Hindlimb muscle (tissue), 1 donor: ENCODE measurements at places on chromosomes 13 and 19.

DNA sequence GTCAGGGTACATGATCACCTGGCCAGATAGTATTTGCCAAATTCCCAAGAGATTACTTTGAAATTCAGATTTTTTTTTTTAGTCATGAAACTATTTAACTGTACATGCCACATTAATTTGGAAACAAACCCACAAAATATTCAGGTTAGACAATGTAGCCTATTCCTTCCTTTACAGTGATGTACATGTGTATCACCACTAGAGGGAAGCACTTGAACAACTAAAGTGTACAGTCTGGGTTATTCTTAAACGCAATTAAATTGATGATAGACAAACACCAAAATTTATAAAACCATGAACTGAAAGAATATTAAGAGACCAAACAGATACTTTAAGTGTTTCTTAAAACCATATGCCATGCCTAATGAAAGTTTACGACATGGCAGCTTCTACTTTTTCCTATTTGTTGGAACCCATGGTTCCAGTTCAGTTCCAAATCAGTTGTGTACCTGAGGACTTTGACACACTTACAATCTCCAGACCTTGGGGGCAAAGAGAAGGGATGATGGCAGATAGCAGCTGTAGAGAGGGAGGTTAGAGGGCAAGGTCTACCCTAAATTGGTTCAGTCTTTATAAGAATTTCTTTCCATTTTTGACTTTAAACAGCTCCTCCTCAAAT, 52.8 kb downstream of the TNFSF13B start:
- DNase-seq = peak; percentile 19

DNA sequence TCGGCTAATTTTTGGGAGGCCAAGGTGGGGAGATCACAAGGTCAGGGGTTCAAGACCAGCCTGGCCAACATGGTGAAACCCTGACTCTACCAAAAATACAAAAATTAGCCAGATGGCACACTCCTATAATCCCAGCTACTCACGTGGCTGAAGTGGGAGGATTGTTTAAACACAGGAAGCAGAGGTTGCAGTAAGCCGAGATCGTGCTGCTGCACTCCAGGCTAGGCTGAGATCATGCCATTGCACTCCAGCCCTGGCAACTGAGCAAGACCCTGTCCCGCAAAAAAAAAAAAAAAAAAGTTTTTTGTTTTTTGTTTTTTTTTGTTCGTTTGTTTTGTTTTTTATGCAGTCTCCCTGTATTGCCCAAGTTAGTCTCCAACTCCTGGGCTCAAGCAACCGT, 21.2 kb downstream of the MAST1 start:
- DNase-seq = no peak

- no peak for DNase-seq
These were observed 18.5 kb upstream of the IGLON5 start for GRCh38 chr19:51292971-51293370.

GRCh38 chr19:13984186-13984585, 21.9 kb downstream of the RFX1 start:
- no peak for DNase-seq

DNA sequence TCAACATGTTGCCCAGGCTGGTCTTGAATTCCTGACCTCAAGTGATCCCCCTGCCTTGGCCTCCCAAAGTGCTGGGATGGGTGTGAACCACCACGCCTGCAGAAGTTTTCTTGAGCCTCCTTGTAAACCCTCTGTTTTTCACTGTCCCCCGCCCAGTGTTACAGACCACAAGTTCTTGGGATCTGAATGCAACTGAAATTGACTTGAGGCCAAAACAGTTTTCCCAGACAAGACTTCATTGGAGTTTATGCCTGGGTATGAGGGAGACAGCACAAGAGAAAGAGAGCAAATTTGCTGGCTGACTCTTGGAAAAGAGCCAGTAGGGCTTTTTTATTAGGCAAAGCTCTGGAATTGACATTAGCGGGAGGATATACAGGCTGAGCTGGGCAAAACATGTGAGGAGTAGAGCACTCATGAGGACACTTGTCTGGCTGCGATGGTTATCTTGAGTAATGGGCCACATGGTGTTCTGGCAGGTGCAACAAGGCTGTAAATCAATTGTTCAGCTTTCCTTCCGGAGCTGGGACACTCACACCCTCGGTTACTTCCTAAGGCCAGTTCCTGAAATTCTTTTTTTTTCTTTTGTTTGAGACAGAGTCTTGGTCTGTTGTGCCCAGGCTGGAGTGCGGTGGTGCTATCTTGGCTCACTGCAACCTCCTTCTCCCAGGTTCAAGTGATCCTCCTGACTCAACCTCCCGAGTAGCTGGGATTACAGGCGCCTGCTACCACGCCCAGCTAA, 12.7 kb upstream of the HNRNPL start:
- DNase-seq = peak; percentile 85

GRCh38 chr13:25319771-25320170, 18.3 kb downstream of the NUP58 start:
- no peak for DNase-seq

DNA sequence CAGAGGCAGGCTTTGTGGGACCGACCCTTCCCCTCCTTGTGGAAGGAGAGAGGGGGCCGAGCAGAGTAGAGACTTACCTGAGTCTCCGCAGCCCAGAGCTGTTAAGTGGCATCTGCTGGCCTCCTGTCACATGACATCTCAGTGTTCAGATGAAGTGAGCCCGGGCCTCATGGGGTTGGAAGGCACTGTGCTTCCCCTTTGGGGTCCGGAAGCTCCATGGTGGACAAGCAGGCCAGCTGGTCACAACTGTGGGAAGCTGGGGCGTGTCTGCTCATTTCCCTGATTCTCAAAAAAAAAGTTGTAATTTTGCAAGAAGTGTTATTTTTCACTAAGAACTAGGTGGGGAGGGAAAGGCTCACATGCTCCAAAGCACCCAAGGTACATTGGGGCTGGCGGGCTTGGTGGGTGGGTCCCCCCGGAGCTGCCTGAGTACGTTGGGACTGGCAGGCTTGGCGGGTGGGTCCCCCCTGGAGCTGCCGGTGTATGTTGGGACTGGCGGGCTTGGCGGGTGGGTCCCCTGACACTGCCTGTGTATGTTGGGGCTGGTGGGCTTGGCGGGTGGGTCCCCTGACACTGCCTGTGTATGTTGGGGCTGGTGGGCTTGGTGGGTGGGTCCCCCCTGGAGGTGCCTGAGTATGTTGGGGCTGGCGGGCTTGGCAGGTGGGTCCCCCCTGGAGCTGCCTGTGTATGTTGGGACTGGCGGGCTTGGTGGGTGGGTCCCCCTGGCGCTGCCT, 18.2 kb upstream of the DCUN1D2 start:
- no peak for DNase-seq

DNA sequence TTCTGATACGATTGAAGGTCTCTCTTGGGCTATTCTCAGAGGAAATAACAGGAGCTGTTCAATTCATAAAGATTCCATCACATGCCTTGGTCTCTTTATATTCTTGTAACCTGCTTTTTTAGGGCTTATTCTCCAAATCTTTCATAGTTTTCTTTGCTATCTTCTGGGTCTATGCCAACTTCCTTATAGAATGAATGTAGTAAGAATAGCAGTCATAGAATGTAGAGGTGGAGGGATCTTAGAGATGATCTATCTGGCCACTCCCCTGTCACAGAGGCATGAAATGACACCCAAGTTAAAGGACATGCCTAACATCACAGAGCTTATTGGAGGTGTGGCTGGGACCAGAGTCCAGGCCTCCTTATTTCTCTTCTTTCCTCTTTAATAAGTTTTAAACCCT, 13.2 kb downstream of the LCP1 start:
- no peak for DNase-seq

DNA sequence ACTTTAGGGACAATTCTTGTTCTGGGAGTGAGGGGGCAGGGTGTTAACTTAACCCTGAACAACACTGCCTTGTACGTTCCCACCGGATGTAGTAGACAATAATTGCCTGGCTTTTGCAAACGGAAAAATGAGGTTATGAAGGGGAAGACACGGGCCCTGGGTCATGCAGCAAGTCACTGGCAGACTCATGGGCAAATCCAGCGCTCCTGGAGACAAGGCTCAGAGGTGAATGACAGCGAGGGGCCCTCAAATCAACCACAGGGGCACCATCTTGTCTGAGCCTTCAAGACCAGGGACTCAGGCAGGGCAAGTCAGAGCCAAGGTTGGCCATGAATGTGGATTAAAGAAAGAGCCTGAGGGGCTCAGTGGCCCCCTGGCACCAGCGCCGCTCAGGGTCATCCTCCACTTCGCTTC, 2.8 kb downstream of the RASA3 start:
- DNase-seq = no peak

DNA sequence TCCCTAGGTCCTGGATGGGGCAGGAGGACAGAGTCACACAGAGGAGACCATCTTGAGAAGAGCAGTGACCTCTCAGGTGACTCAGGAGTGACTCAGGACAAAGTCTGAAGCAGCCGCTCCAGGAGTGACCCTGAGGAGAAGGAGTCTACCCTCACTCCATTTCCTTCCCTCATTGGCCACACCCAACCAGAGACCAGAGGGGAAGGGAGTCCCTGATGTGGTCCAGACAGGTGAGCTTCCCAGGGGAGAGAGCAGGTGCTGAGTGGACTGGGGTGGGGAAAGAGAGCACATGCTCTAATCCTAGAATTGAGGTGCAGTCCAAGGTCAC, 75.5 kb upstream of the MEDAG start:
- no peak for DNase-seq

- DNase-seq = no peak
These were observed 142.2 kb downstream of the SIPA1L3 start for GRCh38 chr19:38049105-38049649.

DNA sequence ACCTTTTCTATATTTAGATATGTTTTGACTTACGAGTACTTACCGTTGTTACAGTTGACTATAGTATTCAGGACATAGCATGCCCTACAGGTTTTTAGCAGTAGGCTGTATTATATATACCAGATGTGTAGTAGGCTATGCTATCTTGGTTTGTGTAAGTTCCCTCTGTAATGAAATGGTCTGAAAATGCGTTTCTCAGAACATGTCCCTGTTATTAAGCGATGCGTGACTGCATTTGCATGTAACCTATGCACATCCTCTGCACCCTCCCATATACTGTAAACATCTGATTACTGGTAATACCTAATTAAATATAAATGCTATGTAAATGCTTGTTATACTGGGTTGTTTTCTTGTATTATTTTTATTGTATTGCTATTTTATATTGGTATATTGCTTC, 6.6 kb downstream of the ZNF766 start:
- DNase-seq = no peak

- no peak for DNase-seq
These were observed 335.4 kb upstream of the PCDH20 start for GRCh38 chr13:61751039-61751438.

DNA sequence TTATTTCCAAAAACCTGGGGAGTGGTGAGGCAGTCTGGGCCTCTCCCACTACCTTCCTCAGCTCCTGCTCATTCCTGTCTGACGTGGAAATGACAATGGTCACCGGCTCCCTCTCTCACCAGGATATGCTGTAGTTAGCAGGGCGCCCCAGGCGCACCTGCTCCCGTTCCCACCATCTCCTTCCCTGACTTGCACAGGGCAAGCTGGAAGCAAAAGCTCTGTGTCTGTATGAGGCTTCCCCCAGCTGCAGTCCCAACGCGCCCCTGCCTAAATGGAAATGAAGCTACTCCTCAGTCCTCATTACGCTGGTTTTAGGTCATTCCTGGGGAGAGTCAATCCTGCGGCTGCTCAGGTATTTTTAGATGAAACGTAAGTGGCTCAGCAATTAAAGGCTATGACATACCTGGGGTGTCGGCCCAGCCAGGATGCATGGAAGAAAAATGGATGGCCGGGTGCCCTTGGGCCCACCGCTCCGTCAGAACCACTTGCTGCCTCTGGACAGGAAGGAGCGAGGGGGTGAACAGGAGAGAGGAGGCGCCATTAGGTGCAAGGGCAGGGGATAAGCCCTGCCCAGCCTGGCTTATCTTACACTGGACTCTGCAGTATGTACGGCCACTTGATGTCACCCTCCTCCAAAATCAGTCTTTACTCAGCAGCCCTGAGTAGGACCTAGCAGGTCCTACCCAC, 32.4 kb downstream of the DHRS12 start:
- no peak for DNase-seq

GRCh38 chr19:44582581-44583265, 30.6 kb upstream of the IGSF23 start:
- DNase-seq = no peak

- no peak for DNase-seq
These were observed 96.0 kb downstream of the CDADC1 start for GRCh38 chr13:49343731-49344130.

DNA sequence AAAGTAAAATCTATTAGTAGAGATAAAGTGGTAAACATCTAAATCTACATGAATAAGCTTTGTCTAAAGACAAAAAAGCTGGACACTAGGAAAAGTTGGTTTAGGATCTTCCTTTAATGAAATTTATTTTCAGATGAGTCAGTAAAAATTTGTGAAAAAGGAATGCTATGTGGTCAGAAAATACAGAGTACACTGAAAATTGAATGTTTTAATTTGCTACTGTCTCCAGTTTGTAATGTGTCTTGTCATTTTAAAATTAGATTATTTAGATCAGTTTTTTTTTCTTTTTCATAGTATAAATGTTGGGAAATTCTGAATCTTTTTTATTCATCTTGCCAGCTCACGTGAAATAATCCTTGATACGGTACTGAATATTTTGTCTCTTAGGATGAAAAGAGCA, 56.9 kb downstream of the SLITRK6 start:
- no peak for DNase-seq

GRCh38 chr19:35336166-35336955, 7.4 kb downstream of the CD22 start:
- DNase-seq = no peak

GRCh38 chr19:58570770-58571574, 2.2 kb downstream of the MZF1 start:
- DNase-seq = no peak

DNA sequence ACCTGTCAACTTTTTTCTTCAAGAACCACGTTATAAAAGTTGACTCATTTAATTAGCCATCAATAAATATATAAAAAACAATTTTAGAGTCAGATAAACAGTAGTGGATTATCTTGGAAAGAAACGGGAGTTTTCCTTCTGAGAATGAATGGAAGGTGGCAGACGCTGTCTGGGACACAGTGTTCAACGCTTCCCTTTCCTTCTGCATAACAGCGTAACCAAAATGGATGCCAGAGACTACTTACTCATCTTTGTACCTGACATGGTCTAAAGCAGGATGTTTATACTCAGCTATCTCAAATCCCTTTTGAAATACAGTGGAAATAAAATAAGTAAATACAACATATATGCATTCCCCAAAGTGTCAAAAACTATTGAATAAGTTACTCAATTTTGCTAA, 195.2 kb downstream of the LHFPL6 start:
- no peak for DNase-seq

DNA sequence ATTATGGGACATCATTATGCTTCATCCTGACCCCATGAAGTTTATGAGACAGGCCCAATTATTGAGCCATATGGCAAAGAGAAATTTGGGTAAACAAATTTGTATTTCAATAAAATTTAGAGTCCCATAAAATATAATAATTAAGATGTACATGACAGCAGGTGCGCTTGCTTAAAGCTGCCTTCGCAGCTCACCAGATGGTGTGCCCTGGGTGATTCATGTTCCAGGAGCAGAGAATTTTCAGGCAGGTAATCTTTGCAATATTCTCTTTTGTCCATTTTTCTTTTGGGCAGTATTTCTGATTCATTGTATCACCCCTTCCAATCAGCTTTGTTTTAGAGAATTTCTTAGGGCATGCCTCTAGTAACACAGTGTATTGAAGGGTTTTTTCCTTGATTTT, 39.5 kb upstream of the WASF3 start:
- no peak for DNase-seq
